ENCODE measurements at places on chromosomes 1 and 21.
A peak's percentile ranks its signal among the peaks of the same experiment; 100 is the strongest.

DNA sequence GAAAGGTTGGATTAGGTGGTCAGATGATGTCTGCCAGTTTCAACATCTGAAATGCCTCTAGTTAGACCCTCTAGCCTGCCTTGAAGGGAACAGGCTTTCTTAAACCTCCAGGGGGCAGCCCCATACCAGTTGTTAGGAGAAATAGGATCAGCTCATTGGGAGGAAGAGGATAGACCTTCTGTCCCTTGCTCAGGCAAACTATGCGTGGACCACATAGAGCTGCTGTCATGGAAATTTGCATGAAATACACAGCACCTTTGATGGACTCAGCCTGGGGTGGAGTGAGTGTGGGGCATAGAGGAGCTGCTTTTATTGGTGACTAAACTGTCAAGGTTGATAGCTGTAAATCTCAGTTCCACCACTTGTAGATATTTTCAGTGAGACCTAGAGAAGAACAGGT, 38.4 kb upstream of the SPAG17 start:
- no peak for DNase-seq

DNA sequence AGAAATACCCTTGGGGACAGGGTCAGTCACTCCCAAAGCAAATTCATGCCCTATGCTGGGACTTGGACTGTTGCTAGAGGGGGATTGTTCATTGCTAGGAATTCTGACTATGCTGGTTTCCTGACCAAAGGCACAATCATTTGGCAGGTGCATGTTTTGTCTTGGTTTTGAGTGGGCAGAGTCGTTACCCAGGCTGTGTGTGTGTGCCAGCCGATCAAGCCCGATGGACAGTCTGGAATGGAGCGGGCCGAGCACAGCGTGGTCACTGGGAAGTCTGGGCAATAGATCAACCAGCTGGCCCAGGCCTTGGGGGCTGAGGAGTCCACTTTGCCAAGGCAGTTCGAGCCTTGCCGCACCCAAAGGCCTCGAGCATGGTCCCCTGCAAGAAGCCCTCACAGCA, 60.9 kb downstream of the HTR6 start:
- peak; percentile 56 for DNase-seq

DNA sequence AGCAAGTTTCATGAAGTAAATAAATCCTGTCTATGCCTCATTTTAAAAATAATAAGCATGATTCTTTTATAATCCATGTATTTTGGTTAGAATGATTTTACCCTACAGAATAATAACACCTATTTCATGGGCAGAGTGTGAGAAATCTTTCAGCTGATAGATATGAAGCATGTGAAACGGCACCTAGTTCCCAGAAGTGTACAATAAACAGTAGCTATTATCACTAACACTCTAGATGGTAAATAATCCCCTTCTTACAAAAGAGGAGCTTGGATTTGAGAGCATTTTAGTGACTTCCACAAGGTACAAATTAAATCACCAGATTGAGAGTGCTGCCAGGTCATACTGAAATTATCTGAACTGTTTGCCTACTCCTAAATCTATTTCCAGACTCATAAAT, 95.3 kb upstream of the NRIP1 start:
- no peak for DNase-seq

DNA sequence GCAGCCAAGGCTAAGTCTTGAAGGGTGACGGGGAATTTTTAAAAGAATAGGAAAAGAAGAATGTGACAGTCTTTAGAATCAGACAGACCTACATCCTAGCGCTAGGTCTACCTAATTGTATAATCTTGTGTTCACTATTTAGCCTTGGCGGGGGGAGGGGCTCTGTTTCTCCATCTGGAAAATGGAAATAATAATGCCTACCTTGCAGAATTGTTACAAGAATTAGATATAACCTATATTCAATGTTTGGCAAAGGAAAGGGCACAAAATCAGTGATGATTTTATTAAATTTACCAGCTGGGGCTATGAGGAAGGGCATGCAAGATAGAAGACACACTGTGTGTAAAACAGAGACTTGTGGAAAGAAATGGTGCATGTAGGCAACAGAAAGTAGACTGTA, 154.8 kb downstream of the ZBTB18 start:
- no peak for DNase-seq

DNA sequence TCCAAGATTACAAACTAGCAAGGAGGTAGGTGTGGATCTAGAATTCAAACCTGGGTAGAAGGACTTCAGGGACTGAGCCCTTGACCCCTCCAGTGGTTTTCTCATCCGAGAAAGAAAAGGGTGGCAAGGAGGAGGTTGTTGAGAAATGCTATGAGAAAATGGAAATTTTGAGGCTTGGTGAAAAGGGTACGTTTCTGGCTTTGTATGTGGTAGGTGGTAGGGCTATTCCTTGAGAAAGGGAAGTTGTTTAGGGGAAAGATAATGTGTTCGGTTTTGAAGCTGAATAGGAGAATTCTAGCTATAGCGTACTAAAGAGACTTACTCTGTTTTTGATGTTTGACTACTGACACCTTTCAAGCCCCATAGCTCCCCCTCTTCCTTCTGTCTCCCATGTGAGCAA, 133.8 kb downstream of the CNIH3 start:
- no peak for DNase-seq

DNA sequence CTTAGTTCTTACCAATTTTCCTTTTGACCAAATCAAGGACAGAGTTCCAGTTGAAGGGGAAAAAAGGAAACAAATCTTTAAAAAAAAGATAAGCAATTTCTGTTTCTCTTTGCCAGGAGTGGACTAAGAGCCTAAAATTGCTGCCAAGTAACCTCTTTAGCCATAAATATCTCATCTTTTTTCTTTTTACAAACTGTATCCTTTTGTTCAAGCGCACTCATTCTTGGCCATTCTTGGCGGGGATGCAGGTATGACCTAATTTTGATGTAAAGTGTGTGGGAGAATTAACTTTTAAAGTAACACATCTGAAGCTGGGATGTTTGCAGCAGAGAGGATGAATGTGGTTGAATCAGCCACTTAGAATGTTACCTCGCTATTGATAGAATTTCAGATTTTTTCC, 13.4 kb upstream of the KIF1B start:
- DNase-seq = peak; percentile 81

GRCh38 chr1:160058087-160058486, 11.9 kb downstream of the KCNJ10 start:
- no peak for DNase-seq

- peak; percentile 82 for DNase-seq
Measured at GRCh38 chr21:35203093-35203977, 154.2 kb upstream of the RUNX1 start.

DNA sequence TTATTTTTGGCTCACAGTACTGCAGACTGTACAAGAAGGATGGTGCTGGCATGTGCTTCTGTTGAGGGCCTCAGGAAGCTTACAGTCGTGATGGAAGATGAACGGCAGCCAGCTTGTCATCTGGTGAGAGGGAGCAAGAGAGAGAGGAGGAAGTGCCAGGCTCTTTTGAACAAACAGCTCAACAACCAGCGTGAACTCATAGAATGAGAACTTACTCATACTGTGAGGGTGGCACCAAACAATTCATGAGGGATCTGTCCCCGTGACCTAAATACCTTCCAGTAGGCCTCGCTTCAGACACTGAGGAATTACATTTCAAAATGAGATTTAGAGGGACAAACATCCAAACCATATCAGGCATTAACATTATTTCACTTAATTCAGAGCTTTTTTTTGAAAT, 84.7 kb downstream of the PKN2 start:
- peak; percentile 12 for DNase-seq

- peak; percentile 88 for DNase-seq
Measured at GRCh38 chr1:24558902-24559791, 3.3 kb downstream of the NCMAP start.

- DNase-seq = no peak
Measured at GRCh38 chr1:63782982-63783381, 9.2 kb downstream of the ROR1 start.

DNA sequence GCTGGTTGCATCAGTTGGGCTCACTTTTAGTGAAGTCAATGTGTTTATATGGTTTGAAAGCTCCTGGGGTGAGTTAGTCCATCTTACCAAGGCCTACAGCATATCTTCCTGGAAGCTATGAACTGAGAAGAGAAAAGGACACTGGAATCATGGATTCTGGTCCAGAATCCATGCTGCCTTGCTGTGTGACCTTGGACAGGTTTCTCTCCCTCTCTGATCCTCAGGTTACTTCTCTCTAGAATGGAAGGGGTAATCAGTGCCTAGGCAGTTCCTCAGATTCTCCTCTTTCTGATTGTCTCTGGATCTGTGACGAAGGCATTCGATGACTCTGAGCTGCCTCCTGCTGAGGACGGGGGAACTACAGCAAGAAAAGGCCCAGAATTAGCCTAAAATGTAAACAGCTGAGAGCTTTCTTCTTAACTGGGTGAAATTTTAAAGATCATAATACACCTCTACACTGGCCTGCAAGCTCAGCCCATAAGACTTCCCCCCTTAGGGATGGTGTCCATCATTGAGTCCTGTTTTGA, 425.0 kb upstream of the VAMP3 start:
- no peak for DNase-seq

GRCh38 chr1:160137216-160137862, 14.1 kb upstream of the ATP1A4 start:
- peak; percentile 31 for DNase-seq

GRCh38 chr1:20212085-20212684, 25.9 kb upstream of the PLA2G2C start:
- DNase-seq = no peak

GRCh38 chr1:52360595-52360968, 5.4 kb downstream of the CC2D1B start:
- no peak for DNase-seq

- DNase-seq = no peak
Measured at GRCh38 chr1:181919542-181919941, 142.0 kb downstream of the ZNF648 start.

DNA sequence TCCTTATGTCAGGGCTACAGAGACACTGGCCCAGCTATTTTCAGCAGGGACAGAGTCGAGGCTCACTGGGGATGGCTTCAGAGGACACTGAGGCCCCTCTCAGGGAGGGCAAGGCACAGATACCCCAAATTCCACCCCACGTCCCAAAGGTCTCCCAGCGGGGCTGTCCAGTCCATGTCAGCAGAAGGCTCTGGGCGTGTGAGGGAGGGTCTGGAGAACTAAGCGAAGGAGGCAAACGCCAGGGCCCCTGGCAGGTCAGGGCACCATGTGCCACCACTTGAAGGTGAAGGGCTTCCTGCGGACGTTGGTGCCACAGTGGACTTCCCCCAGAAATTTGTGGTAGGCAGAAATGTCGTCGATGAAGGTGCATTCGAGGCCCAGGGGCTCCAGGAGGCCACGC, 15.0 kb upstream of the SDHB start:
- DNase-seq = no peak

DNA sequence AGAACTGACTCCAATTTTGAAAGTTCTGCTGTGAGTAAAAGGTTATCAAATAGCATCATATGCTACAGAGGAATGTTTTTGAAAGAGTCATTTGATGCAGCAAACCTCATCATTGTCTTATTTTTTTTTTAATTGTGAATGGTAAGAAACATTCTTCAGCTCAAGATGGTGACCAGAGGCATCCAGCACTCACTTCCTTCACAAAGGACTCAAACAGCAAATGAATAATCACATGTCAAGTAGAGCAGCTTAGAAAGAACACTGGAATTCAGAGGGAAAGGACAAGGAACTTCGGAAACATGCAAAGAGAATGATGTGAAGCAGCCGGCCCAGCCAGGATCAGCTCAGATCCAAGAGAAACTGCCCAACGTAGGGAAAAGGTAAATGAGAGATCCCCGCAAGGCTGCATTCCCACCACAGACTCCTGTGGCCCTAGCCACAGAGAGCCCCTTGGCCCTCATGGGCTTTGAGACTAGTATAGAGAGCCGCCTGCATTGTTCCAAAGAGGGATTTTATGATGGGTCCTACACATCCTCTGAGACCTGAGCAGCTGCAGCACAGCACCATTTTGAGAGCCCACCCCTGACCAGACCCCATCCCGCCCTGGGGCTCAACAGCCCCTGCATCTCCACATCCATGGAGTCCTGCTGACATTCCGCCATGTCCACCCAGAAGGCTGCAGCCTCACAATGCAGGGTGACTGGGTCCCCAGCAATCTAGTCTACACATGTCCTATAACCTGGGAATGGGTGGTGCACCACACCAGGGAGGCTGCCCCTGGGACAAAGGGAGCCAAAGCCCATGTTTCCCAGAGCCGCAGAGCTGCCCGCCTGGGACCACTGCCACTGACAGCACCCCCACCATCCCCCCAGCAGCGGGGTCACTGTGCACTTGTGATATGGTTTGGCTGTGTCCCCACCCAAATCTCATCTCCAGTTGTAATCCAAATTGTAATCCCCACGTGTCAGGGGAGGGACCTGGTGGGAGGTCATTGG, 21.2 kb upstream of the UTS2 start:
- peak; percentile 33 for DNase-seq

GRCh38 chr1:212237651-212238050, 47.6 kb upstream of the PPP2R5A start:
- DNase-seq = no peak

DNA sequence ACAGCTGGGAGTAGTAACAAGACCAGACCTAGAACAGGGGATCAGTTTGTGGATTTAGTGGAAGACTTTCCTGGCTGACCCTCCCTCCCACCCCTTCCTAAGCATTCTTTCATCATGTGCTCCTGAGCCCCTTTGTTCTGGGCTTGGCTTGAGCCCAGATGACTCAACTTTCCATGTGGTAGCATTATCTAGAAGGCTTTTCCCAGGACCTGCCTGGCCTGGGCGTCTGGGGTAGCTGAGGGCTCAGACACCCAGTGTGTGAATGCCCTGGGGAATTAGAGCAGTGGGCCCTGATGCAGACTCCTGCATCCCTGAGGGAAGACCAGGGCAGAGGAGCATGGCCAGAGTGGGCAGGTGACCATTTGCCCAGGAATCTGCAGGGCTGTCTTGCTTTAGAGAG, 44.1 kb upstream of the TSPAN2 start:
- peak; percentile 93 for DNase-seq

GRCh38 chr1:98075626-98076025, 154.8 kb upstream of the DPYD start:
- no peak for DNase-seq

- DNase-seq = no peak
Measured at GRCh38 chr1:24075946-24076345, 36.0 kb downstream of the MYOM3 start.

- DNase-seq = no peak
Measured at GRCh38 chr1:59509341-59509875, 212.5 kb downstream of the FGGY start.

DNA sequence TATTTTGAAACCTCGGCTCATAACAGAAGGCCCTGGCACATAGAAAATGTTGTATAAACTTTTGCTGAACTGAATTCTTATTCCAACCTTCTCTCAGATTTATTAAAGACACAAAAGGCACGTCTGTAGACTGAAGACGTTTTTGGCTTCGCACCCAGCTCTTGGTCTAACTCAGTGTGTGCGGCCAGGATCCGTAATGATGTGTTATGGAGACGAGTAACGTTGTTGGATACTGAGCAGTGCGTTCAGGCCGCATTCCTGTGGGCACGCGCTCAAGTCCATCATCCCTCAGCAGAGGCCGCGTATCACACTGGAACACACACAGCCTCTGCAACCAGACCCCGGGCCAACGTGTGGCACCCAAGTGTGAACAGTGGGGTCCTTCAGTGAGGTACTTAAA, 154.8 kb upstream of the RAB4A start:
- no peak for DNase-seq

DNA sequence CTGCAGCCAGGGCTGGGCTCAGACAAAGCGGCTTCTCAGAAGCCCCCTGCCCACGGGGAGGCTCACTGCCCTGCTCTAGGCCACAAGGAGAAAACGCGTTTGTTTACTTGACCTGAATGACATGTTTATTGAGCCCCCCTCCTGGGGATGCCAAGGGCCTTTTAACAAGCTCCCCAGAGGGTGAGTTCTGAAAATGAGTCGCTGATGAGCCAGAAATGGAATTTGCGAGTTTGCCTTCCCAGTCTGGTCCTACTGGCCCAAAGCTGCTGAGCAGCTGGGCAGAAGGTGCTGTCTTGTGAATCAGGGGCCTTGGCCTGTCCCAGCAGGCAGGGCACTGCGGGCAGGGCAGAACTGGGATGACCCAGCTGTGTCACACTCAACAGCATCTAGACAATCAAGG, 120.6 kb downstream of the SYF2 start:
- no peak for DNase-seq

Data from astrocyte of the hippocampus (primary cell).